ENCODE measurements at places on chromosomes 6 and 20. TPM values are rescaled to one million over a fixed set of nuclear protein-coding genes. Genes with fewer than 3 reads are reported as not detected.

GRCh38 chr6:169326067-169326799, 72.6 kb upstream of the THBS2 start:
- DNase-seq, result no peak

GRCh38 chr20:39691151-39691862, 729.2 kb downstream of the DHX35 start:
- DNase-seq, result no peak

DNA sequence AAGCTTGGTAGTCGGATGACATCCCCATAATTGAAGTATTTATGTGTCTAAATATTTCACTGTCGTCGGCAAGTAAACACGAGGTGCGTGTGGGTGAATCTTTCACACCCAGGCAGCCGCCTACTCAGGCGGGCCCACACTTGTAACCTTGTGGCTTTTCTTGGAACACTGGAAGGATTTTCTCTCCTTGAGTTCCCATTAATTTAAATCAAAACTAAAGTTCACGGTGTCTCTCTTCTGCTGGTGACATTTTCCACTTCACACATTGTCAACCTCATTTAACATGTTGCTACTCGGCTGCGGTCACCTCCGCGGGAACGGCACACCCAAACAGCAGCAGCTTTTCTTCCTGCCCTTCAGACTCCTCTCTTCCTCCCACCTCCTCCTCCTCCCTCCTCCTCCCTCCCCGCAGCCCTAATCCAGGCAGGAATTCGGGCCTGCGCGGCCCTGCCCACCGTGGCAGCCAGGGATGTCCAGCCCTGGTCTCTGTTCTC, 336.6 kb downstream of the QKI start:
- no peak for DNase-seq

GRCh38 chr6:106339334-106340029, 13.9 kb upstream of the ATG5 start:
- DNase-seq, result peak; percentile 2

GRCh38 chr6:39362487-39362865, 40.0 kb upstream of the KCNK16 start:
- peak; percentile 63 for DNase-seq

DNA sequence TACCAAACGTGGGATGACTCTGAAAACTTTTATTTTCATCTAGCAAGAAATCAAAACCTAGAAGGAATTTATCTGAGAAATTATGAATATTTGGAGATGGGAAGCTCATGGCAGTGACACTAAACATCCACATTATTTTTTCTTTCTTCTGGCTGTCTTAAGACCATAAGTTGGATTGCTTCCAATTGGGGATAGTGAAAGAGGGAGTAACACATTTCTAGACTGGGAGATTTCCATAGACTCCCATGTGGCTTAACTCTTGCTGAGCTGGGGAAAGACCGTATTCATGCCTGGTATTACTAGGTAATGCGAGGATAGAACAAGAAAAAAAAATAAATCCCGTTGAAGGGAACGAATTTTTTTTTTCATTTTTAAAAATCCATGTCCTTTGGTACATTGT, 120.0 kb downstream of the UTRN start:
- DNase-seq, result peak; percentile 10

DNA sequence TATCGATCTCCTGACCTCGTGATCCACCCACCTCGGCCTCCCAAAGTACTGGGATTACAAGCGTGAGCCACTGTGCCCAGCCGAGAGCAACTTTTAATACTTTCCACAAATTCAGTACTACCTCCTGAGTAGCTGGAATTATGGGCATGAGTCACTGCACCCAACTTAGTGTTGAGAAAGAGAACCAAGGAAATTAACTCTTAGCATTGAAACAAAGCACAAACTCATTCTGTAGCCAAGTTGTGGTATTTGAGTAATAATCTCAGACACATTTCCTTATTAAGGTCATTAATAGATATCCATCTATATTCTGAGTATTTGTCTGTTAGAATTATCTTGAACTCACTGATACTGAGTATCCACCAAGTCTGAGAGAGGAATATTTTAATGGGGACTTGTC, 14.3 kb upstream of the ELOVL2 start:
- no peak for DNase-seq

- DNase-seq, result no peak
Measured at GRCh38 chr20:51095633-51096521, 73.0 kb upstream of the KCNG1 start.

DNA sequence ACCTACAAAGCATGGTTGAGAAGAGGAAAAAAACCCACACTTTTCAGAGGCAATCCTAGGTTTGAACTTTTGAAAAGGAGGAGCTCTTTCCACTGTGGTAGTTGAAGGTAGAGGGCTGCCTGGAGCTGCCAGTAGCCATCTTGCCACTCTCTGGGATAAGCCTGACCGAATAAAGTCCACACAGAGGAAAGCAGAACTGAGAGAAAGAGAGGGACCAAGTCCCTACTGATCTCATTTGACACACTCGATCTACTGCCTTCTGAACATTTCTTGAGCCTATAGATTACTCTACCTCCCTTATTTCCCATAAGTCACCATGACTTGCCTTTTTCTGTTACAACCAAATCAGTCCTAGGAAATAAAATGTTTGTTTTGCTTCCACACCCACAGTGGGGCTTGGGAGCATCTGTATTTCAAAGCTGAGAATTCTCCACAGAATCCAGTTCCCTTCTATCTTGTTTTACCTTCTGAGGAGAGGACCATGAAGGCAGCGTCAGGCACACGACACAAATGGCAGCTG, 147.0 kb upstream of the PTPRK start:
- DNase-seq, result no peak

GRCh38 chr6:106547601-106548453, 81.5 kb downstream of the RTN4IP1 start:
- DNase-seq, result no peak

- DNase-seq, result no peak
Measured at GRCh38 chr20:1939270-1939595, 44.0 kb downstream of the SIRPA start.

- no peak for DNase-seq
Measured at GRCh38 chr20:20019123-20019522, 2.0 kb downstream of the NAA20 start.

DNA sequence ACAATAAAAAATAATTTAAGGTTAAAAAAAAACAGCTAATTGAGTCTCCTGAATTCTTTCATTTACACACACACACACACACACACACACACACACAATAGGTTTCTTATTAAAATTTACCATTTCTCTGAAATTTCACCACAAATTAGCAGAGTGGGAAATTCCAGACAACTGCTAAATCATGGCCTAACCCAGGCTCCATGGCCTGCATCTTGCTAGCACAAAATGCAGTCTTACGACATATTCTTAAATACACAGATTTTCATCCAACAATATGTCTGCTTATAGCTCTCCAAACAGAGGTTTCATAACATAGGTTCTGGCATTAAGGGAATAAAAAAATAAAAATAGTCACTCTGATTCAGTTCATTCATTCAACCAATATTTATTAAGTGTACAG, 46.9 kb downstream of the SOD2 start:
- no peak for DNase-seq

DNA sequence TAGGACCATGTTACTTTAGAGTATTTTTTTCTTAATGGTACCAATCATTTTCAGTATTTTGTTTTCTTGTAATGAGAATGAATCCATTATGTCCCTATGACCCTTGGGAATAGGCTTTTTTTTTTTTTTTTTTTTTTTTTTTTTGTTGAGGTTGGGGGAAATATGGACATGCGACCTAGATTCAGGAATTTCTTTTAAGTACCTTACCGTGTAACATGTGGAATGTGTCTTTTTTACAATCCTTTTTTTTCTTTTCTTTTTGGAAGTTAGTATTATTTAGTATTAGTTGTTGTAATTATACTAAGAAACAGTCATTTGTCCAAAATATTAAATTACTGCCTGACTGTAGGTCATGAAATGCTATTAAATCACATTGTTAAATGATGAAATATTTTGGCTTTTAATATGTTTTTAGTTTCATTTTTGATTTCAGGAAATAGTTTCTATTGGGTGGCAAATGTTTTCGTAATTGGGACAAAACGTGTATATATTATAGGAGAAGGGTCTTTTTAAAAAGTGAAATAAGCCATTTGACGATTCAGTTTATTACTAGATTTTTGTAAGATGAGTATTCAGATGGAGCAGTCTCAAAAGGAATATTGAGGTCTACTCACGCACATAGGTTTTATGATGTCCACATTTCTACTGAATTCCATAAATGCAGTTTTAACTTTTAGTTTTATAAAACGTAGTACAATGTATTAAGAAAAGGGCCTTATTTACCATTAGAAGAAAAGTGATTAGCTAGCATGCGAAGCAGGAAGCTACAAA, 4.9 kb downstream of the ARID1B start:
- no peak for DNase-seq

Gene ANKEF1
- total RNA-seq, result 1.3 TPM

Gene TFAP2C
- 22.8 TPM for total RNA-seq

Gene MCCD1
- total RNA-seq, result not detected

Gene TPX2
- total RNA-seq, result 14.8 TPM

Gene CCM2L
- total RNA-seq, result 3.0 TPM

Gene LAMA2
- total RNA-seq, result 87.4 TPM

Gene GPR6
- total RNA-seq, result not detected

Gene DAAM2
- total RNA-seq, result 32.2 TPM

Gene ADGRF1
- 0.10 TPM for total RNA-seq

Gene LAMA5
- total RNA-seq, result 44.2 TPM

Data from skin of body (tissue), 3 donors.